Right kidney (tissue), 9 donors: ENCODE measurements at places on chromosomes 7 and 10.

DNA sequence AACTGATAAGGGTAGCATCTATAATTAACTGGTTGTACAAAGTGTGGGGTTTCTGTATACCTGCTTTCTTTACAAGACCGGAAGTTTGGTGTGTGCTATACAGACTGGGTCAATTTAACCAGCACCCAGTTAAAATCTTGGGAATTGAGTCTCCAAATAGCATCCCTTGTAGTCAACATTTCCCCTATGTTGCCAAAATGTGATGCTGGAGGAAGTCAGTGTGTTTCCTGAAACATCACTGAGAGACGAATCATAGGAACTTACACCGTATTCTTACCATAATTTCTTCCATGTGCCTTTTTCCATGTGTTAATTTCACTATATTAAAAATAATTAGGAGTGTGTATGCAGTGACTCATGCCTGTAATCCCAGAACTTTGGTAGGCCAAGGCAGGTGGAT lies 1.7 kb downstream of the AKR1C4 start:
- no peak for DNase-seq

- DNase-seq = no peak
Observed at GRCh38 chr10:19908991-19909696, 92.9 kb downstream of the PLXDC2 start.

DNA sequence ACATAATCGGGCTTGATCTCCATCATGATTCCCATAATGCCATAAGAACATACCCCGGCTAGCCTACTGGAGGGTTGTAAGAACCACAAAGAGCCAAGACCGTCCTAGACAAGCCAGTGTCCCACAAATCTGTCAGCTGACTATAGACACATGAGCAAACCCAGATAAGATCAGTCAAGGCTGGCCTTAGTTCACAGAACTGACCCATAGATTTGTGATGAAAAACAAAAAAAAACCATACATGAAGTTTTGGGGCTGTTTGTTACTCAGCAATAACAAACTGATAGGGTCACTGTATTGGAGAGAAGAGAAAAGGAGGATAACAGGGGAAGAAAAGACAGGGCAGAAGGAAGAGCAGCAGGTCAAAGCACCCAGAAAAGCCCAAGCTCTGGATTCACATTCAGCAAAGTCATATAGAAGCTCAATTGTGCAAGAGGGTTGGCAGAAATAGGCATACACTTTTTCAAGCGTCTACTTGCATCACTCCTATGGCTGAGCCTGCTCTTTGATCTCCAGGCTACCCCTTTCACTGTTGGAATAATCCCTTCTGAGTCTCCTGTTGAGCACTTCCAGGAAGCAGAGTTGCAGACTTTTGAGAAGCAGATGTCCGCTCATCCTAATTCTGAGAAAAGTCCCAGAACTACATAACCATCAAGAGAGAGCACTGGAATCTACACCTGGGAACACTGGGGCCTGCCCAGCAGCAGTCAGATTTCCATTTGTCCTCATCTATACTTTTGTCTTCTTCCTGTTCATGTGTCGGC lies 122.0 kb upstream of the HABP2 start:
- no peak for DNase-seq

DNA sequence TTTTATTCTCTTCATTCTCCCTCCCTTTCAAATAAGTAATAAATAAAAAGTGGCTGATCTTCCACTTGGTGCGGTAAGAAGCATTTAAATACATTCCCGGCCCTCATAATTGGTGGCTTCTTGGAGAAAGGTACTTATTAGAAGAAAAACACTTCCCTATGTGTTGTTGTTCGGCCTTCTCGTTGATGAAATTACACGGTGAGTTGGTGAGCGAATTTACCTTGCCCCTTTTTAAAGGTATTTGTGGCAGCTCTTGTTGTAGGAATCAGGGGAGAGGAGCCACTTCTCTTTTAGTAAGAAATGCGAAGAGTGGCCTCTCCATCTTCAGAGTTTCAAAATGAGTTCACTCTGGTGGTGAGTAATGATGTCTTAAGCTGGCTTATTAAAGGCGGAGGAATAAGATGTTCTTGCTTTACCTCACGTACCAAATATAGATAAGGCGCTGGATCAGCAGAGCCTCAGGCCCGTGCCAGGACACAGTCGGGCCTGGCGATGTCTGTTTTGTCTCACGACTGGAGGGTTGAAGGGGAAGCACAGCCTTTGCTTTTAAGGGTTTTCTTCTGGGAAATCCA lies 135.9 kb downstream of the CUX1 start:
- no peak for DNase-seq

DNA sequence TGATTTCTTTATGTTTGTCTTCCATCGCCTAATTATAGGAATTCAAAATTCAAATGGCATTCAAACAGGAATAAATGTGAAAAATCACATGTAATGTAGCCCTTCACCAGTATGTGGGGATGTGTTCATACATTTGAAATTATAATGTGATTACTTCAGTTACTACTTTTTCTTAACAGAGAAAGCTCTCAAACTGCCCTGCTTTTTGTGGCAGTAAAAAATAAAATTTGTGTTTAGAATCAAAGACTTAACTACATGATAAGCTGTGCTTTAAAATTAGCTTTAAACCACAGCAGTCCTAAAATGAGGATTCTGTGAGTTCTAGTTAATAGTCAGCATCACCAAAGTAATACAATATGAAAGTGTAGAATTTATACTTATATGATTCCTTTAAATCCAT lies 7.8 kb upstream of the HERC4 start:
- no peak for DNase-seq

- DNase-seq = no peak
Observed at GRCh38 chr7:38858259-38858884, 50.6 kb downstream of the VPS41 start.

DNA sequence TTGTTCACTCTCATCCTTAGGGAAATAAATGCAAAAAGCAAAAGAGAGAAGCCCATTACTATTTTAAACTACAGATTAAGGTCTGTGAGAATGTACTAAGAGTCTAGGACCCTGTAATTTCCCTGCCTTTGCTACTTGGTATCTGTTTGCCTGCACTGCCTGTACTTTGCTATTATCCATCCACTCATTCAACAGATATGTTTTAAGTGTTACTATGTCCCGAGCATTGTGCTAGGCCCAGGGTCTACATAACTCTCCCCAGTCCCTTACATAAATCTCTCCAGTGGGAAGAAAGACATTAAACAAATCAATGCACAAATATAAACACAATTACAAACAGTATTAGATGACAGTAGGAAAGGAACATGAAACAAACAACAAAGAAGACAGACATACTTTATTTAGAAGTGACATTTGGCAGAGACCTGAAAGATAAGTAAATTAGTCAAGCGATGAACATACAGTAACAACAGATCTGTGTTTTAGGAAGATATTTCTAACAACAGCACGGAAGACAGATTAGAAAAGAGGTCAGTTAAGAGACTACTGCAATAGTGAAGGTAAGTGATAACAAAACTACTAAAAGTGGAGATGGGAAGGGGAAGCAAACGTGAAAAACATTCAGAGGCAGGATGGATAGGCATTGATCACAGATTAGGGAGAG lies 30.0 kb downstream of the ZNF800 start:
- no peak for DNase-seq

GRCh38 chr7:47247132-47247531 lies 334.8 kb downstream of the TNS3 start:
- no peak for DNase-seq

DNA sequence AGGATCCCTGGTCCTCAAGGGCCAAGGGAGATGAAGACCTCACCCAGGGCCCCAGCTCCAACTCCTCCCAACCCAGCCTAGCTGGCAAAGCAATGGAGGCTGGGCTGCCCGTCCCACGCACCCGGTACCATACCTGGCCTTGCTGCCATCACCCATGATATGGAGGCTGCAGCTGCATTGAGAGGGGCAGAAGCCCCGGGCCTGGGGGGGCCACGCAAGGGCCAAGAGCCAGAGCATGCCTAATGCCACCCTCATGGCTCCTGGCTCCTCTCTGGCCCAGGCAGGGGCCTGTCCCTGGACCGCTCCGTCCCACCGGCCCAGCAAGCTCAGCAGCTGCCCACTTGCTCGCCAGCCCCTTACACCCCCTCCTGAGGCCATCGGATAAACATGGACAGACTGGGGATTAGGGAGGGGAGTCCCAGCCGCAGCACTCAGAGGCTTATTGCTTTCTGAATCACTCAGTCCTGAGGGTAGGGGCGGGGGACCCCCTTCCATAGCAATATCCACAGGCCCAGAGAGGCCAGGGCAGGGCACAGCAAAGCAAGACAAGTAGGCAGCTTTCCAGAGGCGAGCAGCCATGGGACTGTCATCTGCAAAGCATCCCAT lies at the start of gene LRIT1:
LRIT1 (minus strand) TSS at position 362 of the 606 bp plus-strand sequence; CDS start at position 255, 107 bp downstream.
- no peak for DNase-seq

GRCh38 chr7:19783541-19783940 lies 10.1 kb upstream of the TMEM196 start:
- DNase-seq = no peak

- no peak for DNase-seq
Observed at GRCh38 chr7:45716380-45717203, 142.4 kb downstream of the ADCY1 start.

DNA sequence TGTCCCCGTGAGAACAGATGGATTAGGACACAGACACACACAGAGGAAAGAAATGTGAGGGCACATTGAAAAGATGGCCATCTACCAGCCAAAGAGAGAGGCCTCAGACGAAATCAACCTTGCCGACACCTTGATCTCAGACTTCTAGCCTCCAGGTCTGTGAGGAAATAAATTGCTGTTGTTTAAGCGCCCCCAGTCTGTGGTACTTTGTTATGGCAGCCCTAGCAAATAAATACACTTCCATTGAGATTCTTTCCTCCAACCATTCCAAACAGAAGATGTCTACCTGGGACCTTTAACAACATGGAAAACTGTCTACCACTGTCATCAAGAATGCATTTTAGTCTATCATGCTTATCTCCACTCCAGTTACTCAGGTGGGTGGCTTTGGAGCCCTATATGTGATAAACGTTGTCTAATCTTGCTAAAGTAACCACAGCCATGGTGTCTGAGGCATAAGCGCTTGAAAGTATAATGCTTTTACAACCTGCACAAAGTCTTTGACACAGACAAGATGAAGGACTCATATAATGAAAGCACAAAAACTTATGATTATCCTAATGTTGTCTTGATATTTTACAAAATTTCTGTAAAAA lies 244.3 kb downstream of the MTERF1 start:
- no peak for DNase-seq

GRCh38 chr10:35585903-35586535 lies 19.1 kb upstream of the GJD4 start:
- no peak for DNase-seq

DNA sequence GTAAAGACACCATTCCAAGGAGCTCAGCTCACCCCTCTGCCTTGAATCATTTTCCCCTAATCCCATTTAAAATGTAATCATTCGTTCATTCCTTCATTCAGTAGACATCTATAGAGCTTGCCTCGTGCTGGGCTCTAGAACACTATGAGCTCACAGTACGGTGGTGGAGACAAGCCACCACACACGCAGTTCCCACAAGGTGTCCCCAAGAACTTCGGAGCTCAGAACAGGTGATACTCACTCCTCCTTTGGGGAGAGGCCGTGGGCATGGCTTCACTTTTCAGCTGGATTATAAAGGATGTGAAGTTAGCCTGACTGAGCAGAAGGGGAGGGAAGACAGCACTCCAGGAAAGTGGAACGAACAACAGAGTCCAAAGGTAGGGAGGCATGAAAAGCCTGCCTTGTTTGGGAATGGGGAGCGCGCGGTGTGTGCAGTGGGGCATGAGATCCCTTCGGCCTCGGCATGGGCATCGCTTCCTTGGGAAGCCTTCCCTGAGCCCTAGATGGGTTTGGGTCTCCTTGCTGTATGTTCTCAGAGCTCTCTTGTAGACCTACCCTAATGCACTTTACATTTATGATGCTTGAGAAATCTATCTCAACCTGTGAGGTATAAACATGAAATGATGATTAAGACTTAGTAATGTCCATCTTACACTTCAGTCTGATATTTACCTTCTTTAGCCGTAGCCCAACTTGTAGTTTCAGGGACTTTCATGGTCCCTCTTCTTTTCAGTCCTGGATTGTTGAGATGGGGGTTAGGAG lies 809 bp upstream of the OGA start:
- peak; percentile 78 for DNase-seq

DNA sequence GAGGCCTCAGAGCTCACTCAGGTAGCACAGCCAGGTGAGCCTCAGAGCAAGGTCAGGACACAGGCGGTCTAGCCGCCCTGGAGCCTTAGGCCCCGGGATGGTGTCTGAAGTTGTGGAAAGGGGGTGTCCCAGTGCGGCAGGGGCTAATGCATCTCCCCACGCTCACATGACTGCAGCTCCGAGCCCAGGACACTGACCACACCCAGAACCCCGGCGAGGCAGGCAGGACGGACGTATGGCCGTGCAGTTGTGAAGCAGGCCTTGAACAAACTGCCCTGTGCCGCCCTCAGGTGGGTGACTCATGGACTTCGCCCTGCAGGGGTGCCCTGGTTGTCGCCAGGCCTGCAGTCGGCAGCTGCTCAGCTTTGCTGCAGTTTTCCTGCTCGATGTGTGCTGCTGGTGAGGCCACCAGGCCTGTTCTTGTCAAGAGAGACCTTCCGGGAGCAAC lies 5.0 kb upstream of the PRKAR1B start:
- no peak for DNase-seq

DNA sequence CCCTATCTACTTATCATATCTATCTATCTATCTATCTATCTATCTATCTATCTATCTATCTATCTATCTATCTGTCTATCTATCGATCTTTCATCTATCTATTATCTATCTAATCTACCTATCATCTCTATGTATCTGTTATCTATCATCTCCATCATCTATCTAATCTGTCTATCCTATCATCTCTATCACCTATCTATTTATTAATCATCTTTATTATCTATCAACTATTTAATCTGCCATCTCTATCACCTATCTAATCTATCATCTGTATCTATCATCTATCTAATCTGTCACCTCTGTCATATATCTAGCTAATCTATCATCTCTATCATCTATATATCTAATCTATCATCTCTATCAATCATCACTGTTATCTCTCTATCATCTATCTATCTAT lies 736.3 kb downstream of the TYW1 start:
- no peak for DNase-seq

GRCh38 chr10:71656220-71656619 lies 63.4 kb downstream of the C10orf105 start:
- no peak for DNase-seq

GRCh38 chr7:125173571-125173970 lies 243.9 kb upstream of the POT1 start:
- no peak for DNase-seq

- DNase-seq = peak; percentile 43
Observed at GRCh38 chr7:90119178-90119971, 34.9 kb upstream of the STEAP1 start.

- DNase-seq = no peak
Observed at GRCh38 chr10:58784361-58784760, 271.7 kb downstream of the BICC1 start.

DNA sequence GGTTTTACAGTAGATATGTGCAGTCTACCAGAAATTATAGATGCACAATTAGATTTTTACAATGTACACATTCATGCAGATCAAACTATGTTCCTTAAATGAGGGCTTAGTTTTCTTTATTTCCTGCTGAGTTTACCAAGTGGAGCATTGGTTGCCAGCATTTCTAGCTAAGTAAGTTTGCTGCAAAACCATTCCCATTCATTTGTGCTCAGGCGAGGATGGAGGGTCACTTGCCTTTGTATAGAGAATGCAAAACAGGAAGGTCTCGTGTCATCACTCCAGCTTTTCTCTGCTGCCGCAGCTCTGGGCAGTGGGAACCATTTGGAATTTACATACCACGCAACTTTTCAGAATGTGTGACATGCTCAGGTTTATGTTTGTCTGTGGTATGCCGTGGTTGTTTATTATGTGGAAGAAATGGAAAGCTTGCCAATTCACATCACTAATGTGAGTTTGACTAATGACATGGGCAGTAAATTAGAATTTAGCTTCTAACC lies 198.6 kb downstream of the TRIL start:
- DNase-seq = no peak

GRCh38 chr10:47019155-47020145 lies 108.2 kb downstream of the PTPN20 start:
- no peak for DNase-seq

GRCh38 chr7:151710646-151711434 lies 166.1 kb downstream of the PRKAG2 start:
- no peak for DNase-seq
